Ovary (tissue), 10 donors: ENCODE measurements at places on chromosomes 5 and 9.

DNA sequence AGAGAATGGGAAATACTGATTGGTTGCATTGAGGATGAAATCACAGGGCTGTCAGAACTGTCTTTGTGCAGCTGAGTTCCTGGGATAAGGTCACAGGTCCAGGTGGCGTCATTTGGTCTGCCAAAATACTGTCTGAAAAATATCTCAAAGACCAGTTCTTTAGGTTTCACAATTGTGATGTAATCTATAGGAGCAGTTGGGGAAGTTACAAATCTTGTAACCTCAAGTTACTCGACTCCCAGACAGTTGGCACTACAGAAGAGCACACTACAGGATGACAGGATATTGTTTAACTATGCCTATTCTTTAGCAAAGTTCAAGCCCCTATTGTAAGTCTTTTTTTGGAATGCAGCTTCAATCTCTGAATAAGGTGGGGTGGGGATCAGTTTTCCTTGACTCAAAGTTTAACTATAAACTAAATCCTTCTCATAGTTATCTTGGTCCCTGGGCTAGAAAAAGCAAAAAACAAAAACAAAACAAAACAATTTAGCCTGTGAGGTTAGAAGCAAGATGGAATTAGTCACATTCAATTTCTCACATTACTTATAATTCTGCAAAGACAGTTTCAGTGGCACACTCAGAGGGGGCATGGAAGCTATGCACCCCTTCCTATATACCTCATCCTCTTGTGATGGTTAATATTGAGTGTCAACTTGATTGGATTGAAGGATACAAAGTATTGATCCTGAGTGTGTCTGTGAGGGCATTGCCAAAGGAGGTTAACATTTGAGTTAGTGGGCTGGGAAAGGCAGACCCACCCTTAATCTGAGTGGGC, 276.0 kb downstream of the AUH start:
- H3K4me1 ChIP-seq: no peaks in the 10 kb centered on the region
- DNase-seq: no peak
- H3K27me3 ChIP-seq: no peaks in the 10 kb centered on the region

- peak; percentile 78 for DNase-seq
- no peaks in the 10 kb centered on the region for H3K27me3 ChIP-seq
- peak within 1 kb of the TSS; percentile 53 for H3K4me3 ChIP-seq
- H3K36me3 ChIP-seq: no peaks in the 10 kb centered on the region
Observed at GRCh38 chr9:121651295-121652020, at the start of gene DAB2IP. Gene DAB2IP (plus strand): TSS chr9:121651634. CDS start chr9:121651776, 142 bp downstream.

DNA sequence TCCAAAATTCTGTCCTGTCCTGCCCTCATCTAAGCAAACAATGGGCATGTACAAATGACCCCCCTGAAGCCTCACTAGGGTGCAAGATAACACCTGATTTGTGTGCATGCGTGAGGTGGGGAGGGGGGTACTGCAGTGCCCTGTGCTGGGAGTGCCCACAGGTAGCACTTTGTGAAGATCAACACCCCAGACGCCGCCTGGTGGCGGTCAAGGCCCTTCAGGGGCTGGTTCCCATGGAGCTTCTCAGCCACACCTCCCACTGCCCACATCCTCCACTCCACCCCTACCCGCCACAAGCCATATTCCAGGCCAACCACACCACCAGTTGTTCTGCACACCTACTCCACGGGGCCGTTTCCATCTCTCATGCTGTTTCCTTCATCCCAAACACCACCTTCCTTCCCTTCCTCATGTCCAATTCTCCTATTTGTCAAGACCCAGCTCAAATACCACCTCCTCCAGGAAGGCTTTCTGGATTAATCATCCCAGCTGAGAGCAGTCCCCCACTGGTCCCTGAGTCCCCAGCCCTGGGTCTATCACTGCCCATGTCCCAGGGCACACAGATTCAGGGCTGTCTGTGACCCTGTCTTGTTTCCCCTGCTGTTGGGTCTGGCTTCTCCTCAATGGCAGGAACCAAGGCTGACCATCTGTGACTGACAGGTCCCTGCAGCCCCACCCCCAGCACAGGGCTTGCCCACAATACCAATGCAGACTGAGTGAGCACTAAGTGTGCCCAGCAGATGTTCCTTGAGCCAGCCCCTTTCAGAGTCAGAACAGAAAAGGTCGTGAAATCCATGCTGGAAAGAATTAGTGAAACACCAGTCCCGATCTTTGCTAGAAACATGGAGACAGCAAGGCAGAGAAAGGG, 178.4 kb downstream of the PAX5 start:
- no peak for DNase-seq
- H3K27ac ChIP-seq: no peak overlapping the region
- H3K4me3 ChIP-seq: no peak overlapping the region
- H3K4me1 ChIP-seq: no peaks in the 10 kb centered on the region

DNA sequence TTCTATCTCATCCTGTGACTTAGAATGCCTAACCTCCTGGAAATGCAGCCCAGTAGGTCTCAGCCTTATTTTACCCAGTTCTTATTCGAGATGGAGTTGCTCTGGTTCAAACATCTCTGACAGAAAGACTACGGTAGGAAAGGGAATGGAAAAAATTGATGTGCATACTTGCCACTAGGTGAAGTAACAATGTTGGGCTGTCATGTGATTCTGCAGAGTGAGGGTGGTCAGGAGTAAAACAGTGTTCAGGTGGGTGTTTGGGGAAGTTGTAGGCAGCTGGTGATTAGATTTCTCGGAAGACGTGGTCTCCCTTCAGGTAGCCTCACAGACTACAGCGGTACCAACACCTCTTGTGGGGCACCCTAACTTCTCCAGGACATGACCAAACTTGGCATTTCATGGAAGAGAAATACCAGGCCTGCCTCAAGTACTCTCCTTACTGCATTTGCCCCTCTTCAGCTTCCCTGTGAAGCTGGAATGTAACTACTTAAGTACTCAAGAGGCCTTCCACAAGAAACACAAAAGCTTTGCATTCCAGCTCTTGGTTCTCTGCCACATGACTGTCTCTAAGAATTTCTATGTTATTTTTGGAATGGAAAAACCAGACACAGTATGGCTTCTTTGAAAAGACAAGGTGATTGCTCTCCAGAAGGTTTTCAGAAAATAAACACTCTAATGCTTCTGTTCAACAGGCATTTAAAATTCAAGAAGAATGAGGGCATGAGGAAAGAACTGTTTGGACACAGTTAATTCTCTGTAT, 17.4 kb upstream of the ENTREP1 start:
- H3K27ac ChIP-seq: no peak overlapping the region
- no peak overlapping the region for H3K4me3 ChIP-seq
- DNase-seq: no peak
- H3K27me3 ChIP-seq: no peaks in the 10 kb centered on the region

GRCh38 chr9:98009936-98010335, 26.8 kb downstream of the ANP32B start:
- no peaks in the 10 kb centered on the region for H3K4me1 ChIP-seq
- DNase-seq: no peak
- no peaks in the 10 kb centered on the region for H3K27me3 ChIP-seq
- no peak overlapping the region for H3K27ac ChIP-seq
- H3K4me3 ChIP-seq: no peak overlapping the region
- H3K36me3 ChIP-seq: no peaks in the 10 kb centered on the region

DNA sequence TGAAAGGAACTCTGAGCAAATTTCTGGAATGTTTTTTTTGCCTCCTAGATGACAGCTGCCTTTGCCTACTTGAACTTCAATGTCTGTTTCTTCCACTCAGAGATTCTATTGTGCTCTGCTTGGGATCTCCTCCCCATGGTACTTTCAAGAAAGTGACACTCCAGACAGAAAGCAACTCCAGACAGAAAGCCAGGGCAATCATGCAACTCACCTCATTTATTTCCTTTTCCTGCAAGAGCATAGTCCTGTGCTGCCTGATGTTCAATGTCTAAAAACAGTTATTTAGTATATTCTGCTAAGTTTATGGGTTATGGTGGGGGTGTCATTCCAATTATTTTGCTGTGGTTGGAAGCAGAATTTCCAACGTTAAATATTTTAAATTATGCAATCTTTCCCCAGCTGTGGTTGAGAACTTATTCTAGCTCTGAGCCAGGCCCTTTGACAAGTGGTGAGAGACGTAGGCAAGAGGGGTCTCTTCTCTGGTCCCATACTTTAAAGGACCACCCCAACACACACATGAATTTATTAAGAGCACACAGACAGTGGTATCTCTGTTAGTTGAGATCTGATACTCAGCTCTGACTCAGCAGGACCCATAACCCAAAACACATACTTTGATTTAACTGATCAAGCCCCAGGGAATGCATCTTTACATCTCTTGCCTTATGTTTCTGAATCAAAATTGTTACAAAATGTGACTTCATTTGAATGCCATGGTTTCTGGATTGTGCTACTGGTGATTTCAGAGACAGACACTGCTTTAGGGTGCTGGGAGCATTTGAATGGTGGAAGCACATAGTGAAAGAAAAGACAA, 39.5 kb upstream of the MAMDC2 start:
- H3K4me1 ChIP-seq: no peaks in the 10 kb centered on the region

- H3K27ac ChIP-seq: no peak overlapping the region
- no peaks in the 10 kb centered on the region for H3K36me3 ChIP-seq
- no peak overlapping the region for H3K4me3 ChIP-seq
- no peaks in the 10 kb centered on the region for H3K27me3 ChIP-seq
- DNase-seq: no peak
Observed at GRCh38 chr5:93421468-93421867, 159.6 kb downstream of the NR2F1-AS1 start.

DNA sequence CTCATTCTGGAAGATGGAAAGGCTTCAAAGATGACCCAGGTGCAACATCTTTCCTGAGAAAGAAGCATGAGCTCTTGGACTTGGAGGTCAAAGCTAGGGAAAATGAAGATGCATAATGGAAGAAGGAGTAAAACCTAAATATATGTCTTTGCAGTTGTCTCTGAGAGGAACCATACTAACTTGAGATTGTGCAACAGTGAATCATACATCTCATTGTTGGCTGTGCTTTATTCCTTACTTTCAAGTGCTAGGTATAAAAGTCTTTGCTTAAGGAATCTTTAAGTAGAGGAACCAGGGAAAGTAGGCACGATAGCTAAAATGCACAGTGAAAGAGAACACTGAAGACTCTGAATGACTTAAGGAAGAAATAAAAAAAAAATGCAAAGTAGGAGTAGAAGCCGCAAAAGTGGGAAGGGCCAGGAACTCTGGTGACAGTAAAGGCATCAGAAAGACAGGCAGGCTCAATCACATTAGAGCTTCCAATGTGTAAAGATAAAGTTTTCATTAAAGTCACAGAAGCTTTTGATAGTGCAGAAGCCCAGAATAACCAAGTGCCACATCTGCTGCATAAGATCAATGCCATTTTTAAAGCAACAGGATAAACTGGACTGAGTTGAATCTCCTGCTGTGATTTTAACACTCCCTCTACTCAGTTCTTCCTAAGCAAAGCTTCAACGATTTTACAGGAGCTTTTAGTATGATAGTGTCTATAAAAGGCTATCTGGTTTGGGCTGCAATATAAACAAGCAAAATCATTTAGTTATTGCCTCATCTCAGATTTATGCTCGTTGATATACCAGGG, 432.3 kb upstream of the EDIL3 start:
- H3K36me3 ChIP-seq: no peaks in the 10 kb centered on the region
- DNase-seq: no peak
- no peaks in the 10 kb centered on the region for H3K27me3 ChIP-seq
- no peak overlapping the region for H3K27ac ChIP-seq

DNA sequence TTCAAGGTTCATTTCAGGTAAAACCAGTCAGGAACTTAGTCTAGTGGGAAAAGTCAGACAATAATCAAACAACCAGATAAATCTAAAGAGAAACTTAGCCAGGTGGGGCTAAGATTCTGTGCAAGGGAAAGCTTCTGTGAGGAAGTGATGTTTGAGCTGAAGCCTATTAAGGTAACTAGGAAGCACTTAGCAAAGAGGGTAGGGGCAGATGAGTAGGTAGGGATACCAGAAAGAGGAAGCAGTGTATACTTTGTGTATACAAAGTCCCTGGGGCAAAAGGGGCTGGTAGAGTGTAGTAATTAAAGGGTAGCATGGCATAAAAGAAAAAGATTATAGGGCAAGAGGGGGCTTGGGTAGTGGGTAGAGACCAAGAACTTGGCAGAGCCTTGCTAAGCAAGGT, 3.6 kb upstream of the SPATA24 start:
- DNase-seq: no peak
- H3K27me3 ChIP-seq: no peaks in the 10 kb centered on the region
- H3K36me3 ChIP-seq: no peaks in the 10 kb centered on the region
- H3K4me1 ChIP-seq: no peaks in the 10 kb centered on the region
- H3K4me3 ChIP-seq: no peak overlapping the region

GRCh38 chr5:367358-368130, 46.0 kb downstream of the AHRR start:
- peaks cover 7% of the 10 kb centered on the region for H3K4me1 ChIP-seq
- no peak overlapping the region for H3K4me3 ChIP-seq
- H3K27ac ChIP-seq: no peak overlapping the region
- H3K27me3 ChIP-seq: no peaks in the 10 kb centered on the region

- no peaks in the 10 kb centered on the region for H3K36me3 ChIP-seq
- no peak overlapping the region for H3K4me3 ChIP-seq
- peaks cover 2% of the 10 kb centered on the region for H3K4me1 ChIP-seq
- no peaks in the 10 kb centered on the region for H3K27me3 ChIP-seq
- no peak for DNase-seq
- H3K27ac ChIP-seq: no peak overlapping the region
Observed at GRCh38 chr9:123113185-123113584, 79.7 kb downstream of the GPR21 start.

DNA sequence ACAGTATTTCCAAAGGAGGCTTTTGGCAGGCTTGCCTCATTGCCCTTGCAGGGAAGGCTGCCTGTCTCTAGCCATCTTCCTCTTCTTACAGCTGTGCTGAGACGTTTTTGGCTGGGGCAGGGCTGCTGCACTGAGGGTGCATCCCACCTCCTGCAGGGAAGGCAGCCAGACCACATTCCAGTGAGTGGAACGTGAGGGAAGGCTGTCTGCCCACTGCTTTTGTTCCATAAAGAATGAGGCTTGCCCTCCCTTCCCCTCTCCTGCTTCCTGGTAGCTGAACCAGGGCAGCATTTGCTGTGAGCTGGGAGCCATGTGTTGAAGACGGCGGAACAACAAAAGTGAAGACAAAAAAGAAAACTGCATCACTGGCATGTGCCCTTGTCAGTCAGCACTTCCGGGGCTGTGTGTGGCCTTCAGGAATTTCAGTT, 16.8 kb downstream of the MGAT1 start:
- no peak for DNase-seq
- H3K36me3 ChIP-seq: no peaks in the 10 kb centered on the region
- H3K27ac ChIP-seq: peak overlapping the region; percentile 50
- H3K4me1 ChIP-seq: peaks cover 39% of the 10 kb centered on the region
- no peak overlapping the region for H3K4me3 ChIP-seq

- H3K4me1 ChIP-seq: no peaks in the 10 kb centered on the region
- H3K36me3 ChIP-seq: no peaks in the 10 kb centered on the region
- no peaks in the 10 kb centered on the region for H3K27me3 ChIP-seq
- no peak for DNase-seq
- H3K4me3 ChIP-seq: no peak overlapping the region
- H3K27ac ChIP-seq: no peak overlapping the region
Observed at GRCh38 chr5:16755641-16756040, 138.8 kb upstream of the RETREG1 start.

GRCh38 chr5:96408210-96408777, 24.8 kb downstream of the PCSK1 start:
- no peak overlapping the region for H3K27ac ChIP-seq
- no peak overlapping the region for H3K4me3 ChIP-seq
- H3K4me1 ChIP-seq: no peaks in the 10 kb centered on the region
- H3K27me3 ChIP-seq: no peaks in the 10 kb centered on the region
- no peaks in the 10 kb centered on the region for H3K36me3 ChIP-seq
- DNase-seq: no peak

GRCh38 chr5:1442222-1443145, 2.8 kb downstream of the SLC6A3 start:
- H3K27me3 ChIP-seq: no peaks in the 10 kb centered on the region
- no peak overlapping the region for H3K27ac ChIP-seq
- DNase-seq: no peak
- no peak overlapping the region for H3K4me3 ChIP-seq
- no peaks in the 10 kb centered on the region for H3K36me3 ChIP-seq
- H3K4me1 ChIP-seq: no peaks in the 10 kb centered on the region
